ENCODE measurements at places on chromosomes 13 and 19. TPM values are rescaled to one million over a fixed set of nuclear protein-coding genes. Genes with fewer than 3 reads are reported as not detected.

Gene PTPRS
- total RNA-seq: 24.1 TPM

Gene DAND5
- 1.2 TPM for total RNA-seq

DNA sequence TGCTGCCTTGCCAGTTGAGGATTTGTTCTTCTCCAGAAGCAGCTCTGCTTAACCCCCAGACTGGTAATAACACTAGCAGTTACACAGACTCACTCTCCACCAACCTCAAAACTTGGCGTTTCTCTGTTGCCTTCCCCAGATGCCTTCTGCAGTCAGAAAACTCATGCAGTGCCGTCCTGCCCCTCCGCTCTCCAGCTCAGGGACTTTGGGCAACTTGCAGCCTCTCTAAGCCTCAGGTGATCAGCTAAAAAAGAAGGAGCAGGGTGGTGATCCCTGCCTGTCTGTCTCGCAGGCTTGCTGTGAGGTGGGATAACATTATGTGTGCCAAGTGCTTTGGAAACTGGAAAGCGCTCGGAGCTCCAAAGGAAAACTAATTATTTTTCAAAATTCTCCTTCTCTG is 391.6 kb downstream of the HS6ST3 start:
- no peak for DNase-seq

DNA sequence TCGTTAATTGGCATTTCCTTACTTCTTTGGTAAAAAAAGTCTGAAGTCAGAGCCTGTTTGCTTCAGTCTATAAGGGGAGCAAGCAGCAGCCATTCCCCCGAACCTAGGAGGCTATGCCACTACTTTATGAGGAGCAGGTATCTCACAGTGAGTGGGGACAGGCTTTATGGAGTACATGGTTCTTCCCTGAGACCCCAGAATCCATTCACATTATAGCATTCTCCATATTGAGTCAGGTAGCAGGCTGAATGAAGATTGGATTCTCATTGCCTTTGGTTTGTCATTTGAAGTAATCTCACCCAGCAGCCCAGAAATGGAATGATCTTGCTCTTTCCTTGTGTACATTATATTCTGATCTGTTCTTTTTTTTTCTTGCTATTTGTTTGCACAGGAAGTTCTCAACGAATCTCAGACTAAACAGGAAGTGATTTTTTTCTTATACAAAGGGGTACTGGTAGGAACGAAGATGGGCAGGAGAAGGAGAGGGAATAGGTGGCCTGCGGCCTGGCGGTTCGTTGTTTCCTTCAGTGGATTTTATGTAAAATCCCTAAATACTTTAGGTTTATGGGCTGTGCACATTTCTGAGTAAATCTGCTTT is 74.4 kb downstream of the ARHGAP35 start:
- no peak for DNase-seq

- DNase-seq: no peak
Observed at GRCh38 chr19:40279761-40280607, 5.2 kb downstream of the AKT2 start.

DNA sequence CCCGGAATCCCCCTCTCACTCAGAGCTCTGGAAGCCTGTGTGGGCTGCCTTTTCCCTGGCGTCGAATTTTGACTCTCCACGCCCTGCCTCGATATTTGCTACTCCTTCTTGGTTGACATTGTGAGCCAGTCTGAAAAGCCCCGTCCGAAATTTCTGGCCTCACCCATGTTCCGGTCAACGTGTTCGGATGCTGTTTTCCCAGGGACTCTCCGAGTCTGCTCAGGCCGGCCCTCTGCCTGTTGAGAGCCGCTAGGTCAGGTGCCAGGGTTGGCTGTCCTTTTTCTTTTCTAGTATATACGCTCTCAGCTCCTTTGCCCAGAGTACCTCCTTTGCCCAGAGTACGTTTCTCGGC is 6.8 kb upstream of the DGKH start:
- peak; percentile 73 for DNase-seq

Gene RDH8
- total RNA-seq: not detected

GRCh38 chr13:84994582-84994981 is 804.6 kb downstream of the SLITRK6 start:
- DNase-seq: no peak

Measured in MG63 (cell line).